ENCODE measurements at places on chromosomes 3 and 15.

DNA sequence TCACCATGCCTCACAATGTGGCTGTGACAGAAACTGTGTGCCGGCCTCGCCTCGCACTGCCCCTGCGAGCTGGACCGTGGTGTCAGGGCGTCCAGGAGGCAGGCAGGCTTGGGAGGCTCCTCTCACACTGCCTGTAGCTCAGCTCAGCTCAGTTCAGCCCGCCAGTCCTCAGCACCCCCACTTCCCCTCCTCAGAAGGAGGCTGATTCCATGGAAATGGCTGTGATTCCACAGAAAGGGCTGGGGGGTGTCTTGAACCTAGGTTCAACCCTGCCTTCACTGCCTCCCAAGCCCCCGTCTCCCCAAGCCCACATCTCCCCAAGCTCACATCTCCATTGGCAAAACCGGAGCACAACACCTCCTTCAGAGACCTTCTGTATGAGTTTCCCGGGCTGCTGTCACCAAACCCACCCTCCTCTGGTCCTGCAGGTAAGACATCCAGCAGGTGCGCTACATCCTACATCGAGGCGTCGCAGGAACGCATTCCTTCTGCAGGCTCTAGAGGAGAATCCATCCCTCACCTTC, 94.0 kb downstream of the OCA2 start:
- no peak for DNase-seq

DNA sequence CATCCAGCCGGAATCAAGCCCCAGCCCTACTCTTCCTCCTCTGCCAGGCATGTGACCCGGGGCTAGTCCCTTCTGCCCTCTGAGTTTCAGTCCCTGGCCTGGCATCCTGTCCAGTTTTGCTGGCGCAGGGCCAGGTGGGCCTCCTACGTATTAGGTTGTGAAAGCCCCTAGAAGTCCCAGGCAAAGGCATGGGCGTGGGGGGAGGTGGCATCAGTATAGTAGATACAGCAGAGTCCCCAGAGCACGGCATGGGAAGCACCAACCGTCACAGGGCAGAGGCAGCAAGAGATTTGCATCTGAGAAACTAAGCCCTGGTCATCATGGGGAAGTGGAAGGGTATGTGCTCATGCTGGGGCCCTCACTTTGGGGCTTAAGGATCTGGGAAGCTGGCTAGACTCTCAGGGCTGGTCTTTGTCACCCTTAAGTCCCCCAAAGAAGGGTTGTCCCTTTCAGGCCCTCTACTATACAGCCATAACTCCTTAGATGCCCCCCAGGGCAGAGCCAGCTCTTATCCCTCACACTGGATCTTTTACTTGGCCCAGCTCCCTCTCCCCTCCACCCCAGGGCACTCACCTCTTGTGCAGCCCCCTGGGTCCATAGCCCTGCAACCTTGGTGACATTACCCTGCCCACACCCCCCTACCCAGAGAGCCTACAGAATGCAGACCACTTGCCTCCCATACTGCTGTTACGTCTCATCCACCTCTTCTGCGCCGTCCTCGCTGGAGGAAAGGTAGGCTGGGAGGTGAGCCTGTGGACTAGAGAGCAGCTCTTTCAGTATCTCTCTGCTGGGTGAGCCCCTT, 11.3 kb downstream of the NBEAL2 start:
- no peak for DNase-seq

- DNase-seq, result no peak
Observed at GRCh38 chr15:65653801-65654521, 32.2 kb downstream of the SLC24A1 start.

- no peak for DNase-seq
Observed at GRCh38 chr3:129575997-129576384, 30.5 kb downstream of the PLXND1 start.

- no peak for DNase-seq
Observed at GRCh38 chr3:69739204-69740102, at the start of gene MITF. TSS of gene MITF (plus strand) at chr3:69739464. CDS start at chr3:69739598, 134 bp downstream.

DNA sequence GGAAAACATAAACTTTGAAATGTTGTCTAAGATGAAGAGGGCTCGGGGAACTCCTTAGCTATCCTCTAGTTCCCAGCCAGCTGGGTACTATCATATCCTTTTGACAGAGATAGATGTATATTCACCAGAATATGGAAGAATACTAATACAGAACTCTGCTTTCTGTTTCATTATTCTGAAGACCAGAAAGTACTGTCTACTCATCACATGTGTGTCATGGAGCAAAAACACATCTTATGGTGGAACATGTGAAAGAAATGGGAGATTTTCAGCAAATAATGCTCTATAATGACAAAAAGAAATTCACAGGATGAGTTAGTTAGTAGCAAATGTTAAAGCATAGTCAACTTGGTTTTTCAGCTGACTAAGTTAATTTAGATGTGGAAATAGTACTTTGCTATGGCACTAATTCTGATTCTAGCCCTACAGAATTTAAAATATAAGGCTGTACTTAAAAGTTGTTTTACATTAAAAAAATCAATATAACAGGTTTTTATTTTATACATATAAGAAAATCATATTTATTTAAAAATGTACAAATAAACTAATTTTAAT, 16.5 kb downstream of the ISL2 start:
- no peak for DNase-seq

DNA sequence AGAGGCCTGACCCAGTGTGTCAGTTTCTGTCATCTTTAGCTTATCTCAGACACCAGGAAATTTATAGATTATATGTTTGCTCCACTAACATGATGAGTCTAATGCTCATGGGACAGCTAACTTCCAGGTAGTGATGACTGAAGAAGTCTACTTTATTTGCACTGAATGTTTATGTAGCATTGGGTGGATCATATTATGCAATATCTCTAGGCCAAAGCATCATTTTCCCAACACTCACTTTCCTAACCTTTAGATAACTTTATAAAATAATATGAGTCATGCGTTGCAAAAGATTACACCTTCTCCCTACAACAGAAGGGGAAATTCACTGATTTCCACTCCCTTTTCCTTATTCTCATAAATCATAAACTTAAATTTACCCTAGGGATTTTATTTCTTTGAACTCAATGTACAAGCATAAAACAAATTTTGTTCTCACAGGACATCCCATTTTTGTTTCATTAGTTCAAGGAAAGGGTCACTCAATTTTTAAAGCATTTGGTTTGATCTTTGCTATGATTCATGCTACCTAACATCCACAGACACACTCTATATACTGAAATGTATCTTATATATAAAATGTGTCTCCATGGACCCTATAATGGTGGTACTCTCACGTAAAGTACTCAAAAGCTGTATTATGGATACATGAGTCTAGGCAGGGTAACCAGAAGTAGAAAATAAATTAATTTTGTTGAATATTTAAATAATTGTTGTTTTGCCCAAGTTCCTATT, 225.2 kb downstream of the WDR72 start:
- DNase-seq, result no peak

DNA sequence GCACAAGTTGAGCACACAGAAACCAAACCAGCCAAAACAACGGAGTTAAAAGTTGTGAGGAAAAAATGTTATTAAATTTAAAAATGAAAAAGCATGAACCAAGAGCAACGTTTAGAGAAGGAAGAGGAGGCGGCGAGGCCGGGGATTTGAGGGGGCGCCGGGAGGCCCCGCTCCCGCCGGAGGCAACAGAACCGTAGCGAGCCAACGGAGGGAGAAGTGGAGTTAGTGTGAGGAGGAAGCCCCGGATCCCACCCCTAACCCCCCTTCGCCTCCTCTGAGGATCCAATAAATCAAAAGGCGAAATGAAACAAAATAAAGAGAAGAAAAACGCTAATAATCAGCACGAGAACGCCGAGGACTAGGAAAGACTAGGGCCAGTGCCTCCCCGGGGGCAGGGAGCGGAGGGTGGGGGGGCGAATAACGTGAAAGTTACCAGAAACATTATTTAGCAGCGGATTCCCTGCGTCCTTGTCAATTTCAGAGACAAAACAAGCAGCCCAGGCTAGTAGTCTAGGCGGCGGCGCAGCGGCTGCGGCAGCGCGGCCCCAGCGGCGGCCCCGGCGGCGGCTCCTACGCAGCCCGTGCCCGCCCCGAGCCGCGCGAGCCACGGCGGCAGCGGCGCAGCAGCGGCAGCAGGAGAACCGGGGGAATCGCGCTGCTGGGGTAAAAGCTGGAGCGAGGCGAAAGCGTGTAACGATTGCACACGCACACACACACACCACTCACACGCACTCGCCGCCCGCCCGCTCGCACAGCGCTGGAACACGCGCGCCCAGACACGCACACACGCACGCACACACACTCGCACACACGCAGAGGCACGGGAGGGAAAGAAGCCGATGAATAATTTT, 1.7 kb downstream of the MEIS2 start:
- DNase-seq, result no peak

DNA sequence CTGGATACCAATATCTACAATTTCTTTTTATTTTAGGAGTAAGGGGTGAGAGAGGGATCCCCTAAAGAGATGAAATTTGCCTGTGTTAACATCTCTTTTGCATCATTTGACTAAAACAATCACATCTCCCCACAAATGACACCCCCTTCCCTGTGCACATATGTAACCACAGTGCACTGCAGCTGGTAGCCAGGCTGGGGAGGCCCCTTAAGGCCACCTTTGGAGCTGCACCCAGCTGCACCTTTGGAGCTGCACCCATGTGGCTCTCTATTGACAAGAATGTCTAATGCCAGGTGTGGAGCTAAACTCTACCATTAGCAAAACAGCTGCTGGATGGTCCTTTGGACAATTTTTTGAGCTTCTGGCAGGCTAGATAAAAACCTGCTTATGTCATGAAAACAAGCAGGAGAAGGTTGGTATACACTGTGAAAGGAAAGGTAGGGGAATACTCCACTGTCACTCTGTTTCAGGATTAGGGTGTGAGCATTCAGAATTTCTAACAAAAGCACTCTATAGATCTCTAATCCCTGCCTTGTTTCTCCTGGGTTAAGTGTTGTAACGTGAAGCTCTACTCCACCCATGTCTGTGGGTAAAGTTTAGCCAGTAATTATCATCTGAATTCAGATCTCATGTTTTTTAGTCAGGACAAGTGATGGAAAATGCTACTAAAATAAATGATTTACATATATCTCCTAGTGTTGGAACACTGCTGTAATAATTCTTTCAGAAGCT, 52.1 kb downstream of the TFG start:
- no peak for DNase-seq

- no peak for DNase-seq
Observed at GRCh38 chr15:28098360-28098765, 752 bp downstream of the OCA2 start.

Data from activated CD4-positive, alpha-beta T cell treated with anti-CD3 and anti-CD28 coated beads, Interleukin-2, amount 50 U/mL, for 4 hours (primary cell).